ENCODE measurements at places on chromosomes 5 and 9.

DNA sequence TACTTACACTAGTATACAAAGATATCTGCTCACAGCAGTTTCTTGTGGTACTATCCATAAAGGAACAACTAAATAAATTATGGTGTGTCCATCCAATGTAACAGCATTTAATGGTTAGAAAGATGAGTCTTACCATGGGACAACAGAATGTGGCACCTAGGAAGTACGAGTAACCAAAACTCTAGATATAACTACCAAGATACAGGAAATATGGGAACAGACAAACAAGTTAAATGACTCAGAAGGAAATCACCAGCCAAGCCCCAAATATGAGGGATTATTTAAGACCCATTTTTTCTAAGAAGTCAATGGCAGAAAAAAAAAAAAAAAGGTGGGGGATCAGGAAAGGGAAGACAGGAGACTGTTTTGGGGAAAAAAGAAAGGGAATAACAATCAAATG, 294.8 kb downstream of the PRELID2 start:
- DNase-seq: no peak

GRCh38 chr5:10111571-10111970, 138.1 kb downstream of the ATPSCKMT start:
- peak; percentile 64 for DNase-seq

GRCh38 chr5:168889039-168889438, 309.9 kb upstream of the PANK3 start:
- no peak for DNase-seq

DNA sequence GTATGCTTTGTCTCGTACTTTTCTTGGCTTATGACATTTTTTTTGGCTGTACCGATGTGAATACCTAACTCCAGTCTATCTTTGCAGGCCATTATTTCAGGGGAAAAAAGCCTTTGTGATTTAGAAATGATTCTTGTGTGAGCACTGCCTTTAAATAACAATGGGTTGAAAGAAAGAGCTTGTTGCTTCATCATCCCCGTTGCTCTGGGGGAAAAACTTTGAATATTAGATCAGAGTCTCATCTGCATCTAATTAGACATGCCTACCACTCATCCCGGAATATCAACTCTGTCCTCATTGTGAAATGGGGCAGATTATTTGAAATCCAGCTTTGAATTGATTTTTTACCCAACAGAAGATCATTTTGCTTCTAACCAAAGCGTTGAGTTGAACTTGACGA, 13.5 kb downstream of the CXCL14 start:
- DNase-seq: no peak

DNA sequence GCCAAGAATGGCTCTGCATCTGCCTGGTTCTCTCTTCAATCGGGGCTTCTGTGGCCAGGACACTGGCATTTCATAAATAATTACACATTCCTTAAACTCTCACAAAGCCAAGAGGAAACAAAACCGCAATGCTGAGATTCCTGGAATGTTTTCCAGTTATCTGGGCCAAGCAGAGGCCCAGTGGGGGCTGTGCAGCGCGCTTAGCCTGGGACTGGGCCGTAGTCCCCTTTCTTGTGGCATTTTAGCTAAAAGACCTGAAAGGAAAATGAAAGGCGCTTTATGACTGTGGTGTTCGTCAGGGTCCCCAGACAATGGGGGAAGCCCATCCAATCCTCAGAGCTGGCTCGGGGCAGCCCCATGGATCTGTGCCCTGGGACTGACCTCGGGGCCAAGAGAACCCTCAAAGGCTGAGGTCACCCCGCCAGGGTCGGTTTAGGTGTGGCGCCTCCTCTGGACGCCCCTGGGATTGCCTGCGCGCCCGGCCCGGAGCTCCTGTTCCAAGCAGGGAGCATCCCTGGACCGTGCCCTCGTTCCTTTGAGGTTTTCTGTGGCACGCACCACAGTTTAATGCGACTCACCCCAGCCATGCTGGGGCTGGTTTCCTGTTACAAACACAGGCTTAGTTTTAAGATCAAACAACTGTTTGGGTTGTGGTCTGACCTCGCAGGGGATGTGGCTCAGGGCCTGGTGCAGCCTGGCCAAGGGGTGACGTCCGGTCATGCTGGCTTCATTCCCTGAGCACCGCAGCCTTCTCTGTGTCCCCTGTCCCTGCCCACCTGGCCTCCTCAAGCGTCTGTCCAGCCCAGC, 51.5 kb upstream of the NKD2 start:
- DNase-seq: no peak

GRCh38 chr9:76414661-76415060, 20.4 kb upstream of the RFK start:
- no peak for DNase-seq

- DNase-seq: no peak
These were observed 213.8 kb downstream of the ARHGAP26 start for GRCh38 chr5:142984011-142984410.

DNA sequence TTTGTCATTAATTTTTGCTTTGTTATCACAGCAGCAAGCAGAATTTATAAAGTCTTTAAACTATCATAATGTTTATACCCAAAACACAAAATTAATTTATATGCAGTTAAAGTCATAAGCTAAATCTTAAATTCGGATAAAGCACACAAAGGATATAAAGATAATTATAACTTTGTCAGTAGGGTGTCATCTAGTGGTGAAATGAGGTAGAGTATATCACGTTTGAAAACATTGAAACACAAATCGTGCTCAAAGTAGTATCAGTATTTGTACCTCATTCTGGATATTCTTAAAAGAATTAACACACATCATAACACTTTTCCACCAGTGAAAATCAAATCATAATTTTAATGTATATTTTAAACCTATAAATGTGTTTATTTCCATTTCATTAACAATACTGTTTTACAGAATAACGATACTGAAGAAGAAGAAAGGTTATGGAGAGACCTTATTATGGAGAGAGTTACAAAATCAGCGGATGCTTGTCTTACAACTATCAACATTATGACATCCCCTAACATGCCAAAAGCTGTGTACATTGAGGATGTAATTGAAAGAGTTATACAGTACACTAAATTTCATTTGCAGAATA, 129.5 kb downstream of the NIPBL start:
- DNase-seq: no peak

DNA sequence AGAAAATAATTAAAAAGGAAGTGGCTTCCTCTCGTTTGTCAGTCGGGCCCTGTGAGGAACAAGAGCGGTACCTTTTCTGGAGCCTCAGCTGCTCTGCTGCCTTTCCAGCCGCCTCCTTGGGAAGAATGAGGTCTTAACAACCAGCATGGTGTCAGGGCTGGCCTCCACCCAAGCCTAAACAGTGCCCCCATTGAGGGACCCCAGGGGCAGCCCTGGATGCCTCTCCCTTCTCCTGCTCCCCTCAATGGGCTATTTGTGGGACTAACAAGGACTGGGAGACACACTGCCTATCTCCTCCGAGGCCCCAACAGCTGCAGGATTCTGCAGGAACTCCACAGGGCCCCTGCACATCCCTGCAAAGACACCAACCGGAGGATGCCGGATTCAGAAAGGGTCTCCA, 155.4 kb upstream of the MAP3K1 start:
- peak; percentile 94 for DNase-seq

DNA sequence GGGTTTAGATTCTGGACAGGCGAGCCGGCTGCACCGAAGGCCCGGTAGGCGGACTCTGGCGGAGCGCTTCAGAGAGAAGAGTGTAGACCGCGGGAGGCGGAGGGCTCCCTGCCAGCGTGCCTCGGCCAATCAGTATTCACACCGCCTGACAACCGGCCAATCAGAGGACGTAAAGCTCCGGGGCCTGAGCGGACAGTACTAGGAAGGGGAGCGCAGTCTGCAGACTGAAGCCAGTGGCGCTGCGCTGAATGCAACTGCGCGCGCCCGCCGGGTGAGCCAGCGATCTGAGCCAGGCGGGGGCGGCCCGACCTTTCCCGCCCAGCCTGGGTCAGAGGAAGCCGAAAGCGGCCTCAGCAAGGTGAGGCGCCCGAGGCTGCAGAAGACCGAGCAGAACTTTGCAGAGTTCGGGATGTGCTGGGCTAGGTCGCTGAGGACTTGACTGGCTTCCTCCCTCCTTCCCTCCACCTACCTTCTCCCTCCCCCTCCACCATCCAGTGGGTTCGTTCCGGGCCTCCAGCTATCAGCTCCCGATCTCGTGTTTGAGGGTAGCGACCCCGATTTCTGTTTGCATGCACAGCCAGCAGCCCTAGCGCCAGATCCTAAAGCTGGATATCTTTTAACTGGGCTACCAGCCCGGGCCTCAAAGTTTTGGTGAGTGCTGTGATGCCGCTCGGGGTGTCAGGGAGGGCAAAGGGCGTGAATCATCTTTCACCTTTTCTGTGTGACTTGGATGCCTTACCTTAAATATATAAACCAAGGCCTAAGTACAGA, at the start of gene DMRT2:
TSS of gene DMRT2 (plus strand) at position 233 of the 771 bp plus-strand sequence. CDS start 1,257 bp downstream, outside the sequence.
- DNase-seq: peak; percentile 93

DNA sequence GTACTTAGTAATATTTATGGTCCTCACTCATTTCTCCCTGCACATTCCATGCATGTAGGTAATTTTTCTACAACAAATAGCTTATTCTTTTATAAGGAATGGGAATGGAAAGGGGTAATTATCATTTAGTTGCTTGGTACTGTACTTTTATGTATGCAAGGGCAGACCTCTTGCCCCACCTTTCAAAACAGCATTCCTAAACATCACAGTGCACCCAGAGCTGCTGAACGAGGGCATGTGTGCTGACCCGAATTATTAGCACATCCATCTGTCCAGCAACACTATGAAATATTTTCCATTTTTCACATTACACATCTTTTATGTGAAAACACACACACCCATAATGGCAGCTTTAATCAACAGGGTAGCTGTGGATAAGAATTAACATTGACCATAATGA, 228.6 kb upstream of the ARRDC3 start:
- DNase-seq: no peak

DNA sequence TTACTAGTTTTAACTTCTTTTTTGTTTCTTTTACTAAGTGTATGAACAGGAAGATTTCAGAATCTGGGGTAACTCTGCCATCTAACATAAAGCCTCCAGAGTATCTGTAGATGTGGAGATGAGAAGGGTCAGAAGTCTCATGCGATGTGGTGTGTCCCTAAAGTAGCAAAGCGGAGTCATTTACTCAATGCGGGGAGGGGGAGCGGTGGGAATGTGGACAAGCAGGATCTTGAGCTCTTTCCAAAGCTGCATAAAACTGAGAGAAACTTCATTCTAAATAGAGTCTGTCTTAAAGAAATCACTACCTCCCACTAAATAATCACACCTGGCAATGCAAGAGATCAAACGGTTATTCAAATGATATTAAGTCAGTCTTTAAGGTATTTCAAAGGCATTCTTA, 92.4 kb downstream of the MED27 start:
- DNase-seq: no peak

- DNase-seq: no peak
These were observed 2371.7 kb upstream of the C9orf72 start for GRCh38 chr9:29945012-29945411.

GRCh38 chr5:160089531-160089930, 29.7 kb downstream of the PWWP2A start:
- no peak for DNase-seq

- DNase-seq: no peak
These were observed 520.0 kb upstream of the C9orf72 start for GRCh38 chr9:28092981-28093936.

- DNase-seq: no peak
These were observed 13.1 kb downstream of the DNAJB5 start for GRCh38 chr9:35002623-35003022.

DNA sequence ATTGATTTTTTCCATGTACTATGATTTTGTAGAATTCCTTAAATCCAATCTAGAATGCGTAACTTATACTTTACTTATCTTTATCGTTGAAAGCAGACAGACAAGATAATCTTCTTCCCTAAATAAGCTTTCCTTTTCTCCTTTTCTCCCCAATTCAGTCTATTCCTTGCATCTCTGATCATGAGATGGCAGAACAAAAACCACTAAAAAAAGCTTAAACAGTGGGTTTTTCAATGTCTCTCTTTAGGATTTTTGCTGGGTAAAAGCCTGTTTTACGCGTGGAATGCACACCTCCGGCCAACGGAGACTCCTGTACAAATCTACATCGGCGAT, 755 bp downstream of the CDKN2B start:
- no peak for DNase-seq

GRCh38 chr5:79630444-79630843, 18.2 kb downstream of the TENT2 start:
- DNase-seq: no peak

- no peak for DNase-seq
These were observed 91.1 kb downstream of the MRPS27 start for GRCh38 chr5:72228960-72229359.

DNA sequence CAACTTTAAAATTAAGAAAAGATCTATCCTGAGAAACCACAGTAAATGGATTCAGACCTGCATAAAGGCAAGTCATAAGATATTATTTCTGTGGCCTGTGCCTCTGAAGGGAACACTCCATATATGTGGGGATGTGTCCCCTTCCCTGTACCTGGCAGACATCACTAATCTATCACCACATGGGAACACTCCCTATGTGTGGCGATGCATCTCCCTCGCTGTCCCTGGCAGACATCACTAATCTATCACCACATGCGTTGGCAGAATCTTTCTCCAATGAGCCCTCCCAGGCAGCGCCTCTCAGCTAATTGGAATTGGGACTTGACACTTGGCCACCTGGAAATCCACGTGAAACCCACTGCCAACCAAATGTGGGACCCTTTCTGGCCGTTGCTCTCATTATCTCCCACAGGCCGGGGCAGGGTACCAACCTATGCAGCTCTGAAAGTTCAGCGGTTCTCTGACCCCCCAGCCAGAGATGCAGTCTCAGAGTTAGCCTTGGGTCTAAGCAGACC, 25.2 kb upstream of the ASS1 start:
- DNase-seq: no peak

- no peak for DNase-seq
These were observed 112.5 kb downstream of the CRB2 start for GRCh38 chr9:123468541-123468940.

DNA sequence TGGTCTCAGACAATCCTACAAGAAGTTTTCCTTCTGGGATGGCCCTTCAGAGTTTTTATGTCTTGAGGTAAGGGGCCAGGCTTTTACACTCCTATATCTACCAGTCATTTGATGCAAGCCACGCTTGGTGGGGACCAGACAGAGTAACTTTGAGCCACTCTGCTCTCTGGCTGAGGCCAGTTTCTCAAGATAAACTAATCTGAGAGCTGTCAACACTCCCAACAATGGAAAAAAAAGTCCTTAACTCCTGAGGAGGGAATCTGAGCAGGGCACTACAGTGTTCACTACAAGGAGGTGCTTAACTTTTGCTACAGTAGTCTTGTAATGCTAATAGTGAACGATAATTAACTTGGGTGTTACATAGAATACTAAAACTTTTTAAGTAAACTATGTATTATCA, 62.7 kb downstream of the MRPS30 start:
- DNase-seq: no peak

GRCh38 chr5:152864991-152865390, 459.9 kb upstream of the NMUR2 start:
- no peak for DNase-seq

- no peak for DNase-seq
These were observed 183.9 kb downstream of the SLIT3 start for GRCh38 chr5:169116961-169117461.

DNA sequence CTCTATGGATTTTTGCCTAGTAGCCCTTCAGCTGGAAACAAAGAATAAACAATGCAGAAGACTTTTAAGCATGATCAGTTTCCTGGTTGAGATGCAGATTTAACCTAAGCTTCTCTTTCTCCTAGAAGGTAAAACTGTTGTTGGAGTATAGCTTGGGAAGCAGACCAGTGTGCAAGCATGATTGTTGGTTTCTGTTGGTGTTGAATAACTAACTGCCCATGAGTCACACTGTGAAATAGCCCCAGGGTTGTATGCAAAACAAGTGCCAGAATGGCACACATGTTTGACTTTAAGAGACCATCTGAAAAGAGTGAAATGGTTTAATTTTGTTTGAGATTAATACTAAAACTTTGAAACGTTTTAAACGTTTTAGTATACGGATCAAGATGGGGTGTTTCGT, 227.1 kb downstream of the ARHGEF28 start:
- DNase-seq: no peak

GRCh38 chr5:76337953-76338451, 65.1 kb upstream of the IQGAP2 start:
- DNase-seq: no peak
